HFF-Myc (cell line): ENCODE measurements at places on chromosomes 2 and 18.

GRCh38 chr2:37984589-37984988 is 59.5 kb downstream of the RMDN2 start:
- no peak for DNase-seq

DNA sequence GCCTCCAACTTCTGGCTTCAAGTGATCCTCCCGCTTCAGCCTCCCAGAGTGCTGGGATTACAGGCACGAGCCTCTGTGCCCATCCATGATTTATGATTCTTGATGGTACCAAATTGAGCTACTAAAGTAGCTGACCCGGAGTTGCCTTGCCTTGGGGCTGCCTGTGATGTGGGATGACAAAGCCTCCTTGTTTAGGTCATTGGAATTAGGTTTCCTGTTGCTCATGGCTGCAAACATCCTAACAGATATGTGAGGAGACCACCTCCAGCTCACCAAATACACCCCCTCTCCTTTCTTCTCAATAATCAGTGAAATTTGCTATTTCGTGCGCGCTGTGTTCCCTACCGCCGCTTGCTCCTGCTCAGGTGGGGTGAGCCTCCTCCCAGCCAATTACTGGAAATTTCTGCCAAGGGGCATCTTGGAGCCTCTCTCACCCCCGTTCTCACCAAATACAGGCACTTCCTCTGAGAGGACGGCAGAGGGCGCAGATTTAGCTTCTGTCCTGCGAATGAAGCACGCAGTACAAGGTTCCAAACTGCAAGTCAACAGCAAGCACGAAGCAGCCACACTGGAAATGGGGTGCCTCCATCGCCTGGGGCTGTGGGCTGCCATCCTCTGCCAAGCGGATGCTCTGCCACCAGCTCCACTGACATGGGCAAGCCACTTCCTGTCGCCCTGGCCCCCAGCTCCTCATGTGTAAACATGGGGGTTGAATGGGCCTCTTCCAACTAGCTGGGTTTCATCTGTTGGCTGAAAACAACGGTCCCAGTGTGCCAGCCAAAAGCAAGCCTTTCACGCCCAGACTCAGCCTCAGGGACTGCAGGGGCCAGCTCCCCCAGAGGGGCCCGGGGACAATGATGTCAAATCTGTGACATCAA is 71.7 kb downstream of the NCAPH start:
- DNase-seq, result peak; percentile 56

DNA sequence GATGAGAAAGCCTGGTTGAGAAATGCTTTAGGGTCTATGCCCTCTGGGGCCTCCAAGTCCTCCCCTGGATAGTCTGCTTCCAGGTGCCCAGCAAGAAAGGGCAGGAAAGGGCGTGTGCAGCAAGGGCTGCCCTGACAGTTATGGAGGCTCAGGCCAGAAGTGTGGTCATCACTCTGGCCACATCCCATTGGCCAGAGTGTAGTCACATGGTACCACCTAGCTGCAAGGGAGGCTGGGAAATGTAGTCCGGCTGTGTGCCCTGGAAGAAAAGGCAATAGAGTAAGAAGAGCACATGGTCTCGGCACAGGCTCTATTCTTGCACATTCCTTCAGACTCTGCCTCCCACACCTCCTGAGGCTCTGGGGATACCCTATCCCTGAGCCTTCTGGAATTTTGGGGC is 35.7 kb downstream of the ODC1 start:
- no peak for DNase-seq

DNA sequence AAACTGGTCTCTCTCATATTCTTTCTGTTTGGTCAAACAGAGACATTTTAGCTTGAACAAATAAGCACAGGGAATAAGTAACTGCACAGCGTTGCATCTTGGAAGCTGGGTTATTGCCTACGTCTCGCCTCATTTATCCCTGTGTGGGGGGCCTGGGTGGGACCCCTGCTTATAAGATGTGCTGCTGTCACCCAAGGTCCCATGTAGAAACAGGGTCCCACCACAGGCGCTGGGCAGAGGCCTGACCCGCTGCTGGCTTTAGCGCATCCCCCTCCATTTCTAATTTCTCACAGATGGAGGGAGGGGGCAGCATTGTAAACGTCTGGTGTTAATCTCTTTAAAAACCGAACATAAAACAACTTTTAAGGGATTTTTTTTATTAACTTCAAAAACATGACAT is 207.8 kb downstream of the HDAC4 start:
- no peak for DNase-seq

DNA sequence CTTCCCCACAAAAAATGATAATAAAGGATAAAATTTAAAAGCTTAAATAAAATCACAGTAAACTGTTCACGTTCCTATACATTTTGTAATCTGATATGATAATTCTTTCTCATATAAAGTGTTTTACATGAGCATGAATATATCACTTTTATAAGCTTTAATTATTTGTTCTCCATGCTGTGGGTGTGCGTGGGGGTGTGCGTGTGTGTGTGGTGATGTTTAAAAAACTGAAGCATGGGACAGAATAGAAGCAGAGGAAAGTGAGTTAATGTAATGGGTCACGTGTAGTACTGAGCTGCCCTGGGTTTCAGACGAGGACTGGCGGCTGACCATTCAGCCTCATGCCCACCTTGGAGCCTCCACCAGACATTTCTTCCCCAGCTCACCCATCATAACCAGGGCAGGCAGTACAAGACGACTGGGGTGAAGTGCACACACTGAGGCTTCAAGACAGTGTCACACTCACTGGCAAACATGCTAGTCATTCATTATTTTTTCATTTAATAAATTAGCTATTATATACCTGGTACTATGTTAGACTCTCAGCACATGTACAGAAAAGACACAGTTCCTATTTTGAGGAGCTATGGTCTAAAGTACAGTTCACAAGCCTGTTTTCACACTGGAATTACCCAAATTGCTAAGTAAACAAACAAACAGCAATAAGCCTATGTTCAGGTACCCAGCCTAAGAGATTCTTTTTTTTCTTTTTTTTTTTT is 97.2 kb upstream of the LPIN2 start:
- DNase-seq, result no peak

DNA sequence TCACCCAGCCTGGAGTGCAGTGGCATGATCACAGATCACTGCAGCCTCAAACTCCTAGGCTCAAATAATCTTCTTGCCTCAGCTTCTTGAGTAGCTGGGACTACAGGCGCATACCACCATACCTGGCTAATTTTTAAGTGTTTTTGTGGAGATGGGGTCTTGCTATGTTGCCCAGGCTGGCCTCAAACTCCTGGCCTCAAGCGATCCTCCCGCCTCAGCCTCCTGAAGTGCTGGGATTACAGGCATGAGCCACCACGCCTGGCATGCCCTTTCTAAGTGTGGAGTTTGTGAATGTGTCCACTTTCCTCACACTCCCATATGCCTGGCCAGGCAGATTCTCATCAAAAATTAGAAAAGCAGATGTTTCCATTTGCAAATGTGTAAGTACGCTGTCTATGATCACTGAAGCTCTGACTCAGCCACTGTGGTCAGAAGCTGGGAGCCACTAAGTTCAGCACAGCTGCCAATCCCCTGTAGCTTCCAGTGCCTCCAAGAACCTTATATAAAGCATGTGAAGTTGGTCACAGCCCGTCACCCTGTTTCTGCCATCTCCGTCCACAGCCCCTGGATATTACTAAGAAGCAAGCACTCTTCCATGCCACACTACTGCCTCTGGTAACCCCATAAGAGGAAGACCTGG is 155.4 kb downstream of the FAM210A start:
- no peak for DNase-seq

GRCh38 chr2:16475986-16476567 is 189.6 kb downstream of the CYRIA start:
- DNase-seq, result no peak
